OCI-M1 (cell line): ENCODE measurements at places on chromosomes 4 and X.

DNA sequence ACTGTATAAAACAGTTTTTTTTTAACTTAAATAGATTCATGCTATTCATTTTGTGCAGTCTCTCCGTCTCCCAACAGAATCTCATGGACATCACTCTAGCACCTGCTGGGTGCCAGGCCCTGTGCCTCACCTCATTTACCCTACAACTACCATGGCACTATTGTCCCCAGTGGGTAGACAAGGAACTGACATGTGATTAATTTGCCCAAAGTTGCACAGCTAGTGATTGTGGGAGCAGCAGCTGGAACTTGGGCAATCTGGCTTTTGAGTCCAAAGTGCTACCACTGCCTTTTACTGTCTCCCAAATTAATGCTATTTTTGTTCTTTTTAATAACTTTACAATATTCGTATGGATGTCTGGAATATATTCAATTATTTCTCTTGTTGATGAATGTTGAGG, 11.2 kb upstream of the PGRMC2 start:
- no peak for DNase-seq

DNA sequence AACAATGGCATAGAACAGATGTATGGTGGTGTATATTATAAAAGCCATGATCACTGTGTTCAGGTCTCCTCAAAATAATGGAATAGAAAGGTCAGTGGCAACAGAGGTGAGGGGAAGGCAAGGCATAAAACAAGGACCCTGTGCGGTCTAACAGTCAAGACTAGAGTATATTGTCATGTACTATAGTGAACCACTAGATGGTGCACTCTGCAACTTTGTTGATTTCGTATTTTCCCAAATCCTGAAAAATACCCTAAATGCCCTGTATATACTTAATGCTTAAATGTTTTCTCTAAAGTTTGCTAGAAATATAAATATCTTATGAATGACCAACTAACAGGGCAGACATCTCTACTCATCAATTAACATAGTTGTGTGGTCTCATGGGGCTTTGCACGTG, 453.0 kb downstream of the PCDH11X start:
- DNase-seq = peak; percentile 18

DNA sequence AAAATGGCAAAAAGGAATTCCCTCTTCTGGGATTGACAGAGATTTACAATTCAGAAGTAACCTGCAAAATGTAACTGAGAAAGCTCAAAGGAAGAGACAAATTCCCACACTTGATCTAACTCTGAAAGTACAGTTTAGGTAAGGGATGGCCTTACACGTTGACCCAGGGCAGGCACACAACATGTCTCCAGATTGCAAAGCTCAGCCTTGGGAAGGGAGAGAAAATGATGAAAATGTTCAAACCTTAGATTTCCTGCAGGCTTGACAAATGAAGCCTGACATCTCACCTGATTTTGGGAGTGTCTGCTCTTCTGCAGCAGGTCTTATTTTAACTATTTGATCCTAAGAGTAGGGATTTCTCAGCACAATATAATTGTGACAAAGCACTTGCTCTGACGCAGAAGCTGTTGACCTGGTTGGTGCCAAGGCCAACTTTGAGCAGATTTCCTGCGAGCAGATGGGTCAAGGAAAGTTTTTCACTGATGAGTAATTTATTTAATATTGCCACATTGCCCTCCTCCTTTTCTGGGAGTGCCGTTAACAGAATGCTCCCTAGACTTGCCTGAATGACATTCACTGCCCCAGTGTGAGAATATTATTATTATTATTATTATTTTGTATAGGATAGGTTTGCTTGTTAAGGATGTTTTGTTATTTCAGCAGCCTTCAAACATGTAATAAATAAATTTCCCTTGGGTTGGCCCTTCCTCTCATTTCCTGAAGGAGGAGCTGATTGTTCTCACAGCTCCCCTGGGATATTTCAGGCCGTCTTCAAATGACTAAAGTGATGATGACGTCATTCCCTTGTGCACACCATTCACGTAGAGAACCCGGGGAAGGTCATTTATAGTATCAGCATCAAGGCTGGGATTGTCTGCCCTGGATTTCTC, 157.1 kb downstream of the VEGFC start:
- no peak for DNase-seq

- DNase-seq = no peak
Observed at GRCh38 chr4:23171976-23172375, 479.2 kb downstream of the GBA3 start.

DNA sequence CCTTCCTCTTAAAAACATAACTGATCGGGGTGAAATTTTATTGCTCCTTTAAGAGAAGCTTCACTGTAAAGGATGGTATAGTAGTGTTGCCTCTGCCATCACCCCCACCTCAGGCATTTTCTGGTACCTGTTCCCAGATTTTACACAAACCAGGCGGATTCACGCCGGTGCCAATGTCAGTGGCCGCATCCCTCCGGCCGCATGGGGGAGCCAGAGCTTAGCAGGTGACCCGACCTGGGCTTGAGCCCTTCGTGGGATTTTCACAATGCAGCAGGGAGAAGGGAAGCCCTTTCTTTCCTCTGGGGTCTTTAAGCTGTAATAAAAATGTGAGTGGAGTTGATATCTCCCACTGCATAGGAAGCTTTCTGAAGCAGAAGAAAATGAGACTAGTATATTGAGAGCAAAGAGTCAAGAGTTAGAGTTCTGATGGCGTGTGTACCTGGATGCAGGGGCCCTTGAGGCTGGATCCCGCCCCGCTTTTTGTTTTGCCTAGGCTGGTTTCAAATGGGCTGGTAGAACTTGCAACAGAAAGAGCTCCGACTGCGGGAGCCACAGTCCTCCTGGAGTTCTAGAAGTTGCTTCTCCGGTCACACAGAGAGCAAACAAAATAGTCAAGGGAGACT, 59.4 kb downstream of the POLR2B start:
- peak; percentile 76 for DNase-seq

DNA sequence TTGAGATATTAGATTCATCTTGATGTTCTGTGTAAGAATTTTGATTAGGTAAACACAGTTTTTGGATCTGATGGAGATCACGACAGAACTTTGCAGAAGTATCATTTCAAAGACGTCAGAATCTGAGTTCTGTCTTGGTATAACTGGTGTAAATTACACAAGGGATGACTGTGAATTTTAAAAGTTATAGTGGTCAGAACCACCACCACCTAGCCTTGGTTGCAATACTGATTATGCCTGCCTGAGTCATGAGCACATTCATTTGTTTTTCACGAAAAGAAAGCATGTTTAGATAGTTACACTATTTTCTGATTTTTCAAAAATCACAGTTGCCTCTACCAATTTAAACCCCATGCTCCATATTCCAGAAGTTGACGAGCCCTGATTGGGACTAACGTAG, 54.8 kb downstream of the ZFX start:
- no peak for DNase-seq

DNA sequence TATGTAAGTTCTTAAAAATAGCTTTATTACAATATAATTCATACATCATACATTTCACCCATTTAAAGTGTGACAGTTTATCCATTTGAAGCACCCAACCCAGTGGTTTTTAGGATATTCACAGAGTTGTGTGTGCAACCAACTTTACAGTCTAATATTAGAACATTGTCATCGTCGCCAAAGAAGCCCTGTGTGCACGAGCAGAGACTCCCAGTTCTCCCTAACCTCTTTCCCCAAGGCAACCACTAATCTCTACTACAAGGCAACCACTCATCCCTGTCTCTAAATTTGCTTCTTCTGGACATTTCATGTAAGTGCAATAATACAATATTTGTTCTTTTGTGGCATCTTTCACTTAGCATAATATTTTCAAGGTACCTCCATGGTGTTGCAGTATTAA, 47.7 kb downstream of the CLDN22 start:
- no peak for DNase-seq

GRCh38 chrX:109774706-109775105, 41.6 kb upstream of the ACSL4 start:
- peak; percentile 61 for DNase-seq

GRCh38 chr4:100268789-100269188, 78.5 kb upstream of the DDIT4L start:
- no peak for DNase-seq

DNA sequence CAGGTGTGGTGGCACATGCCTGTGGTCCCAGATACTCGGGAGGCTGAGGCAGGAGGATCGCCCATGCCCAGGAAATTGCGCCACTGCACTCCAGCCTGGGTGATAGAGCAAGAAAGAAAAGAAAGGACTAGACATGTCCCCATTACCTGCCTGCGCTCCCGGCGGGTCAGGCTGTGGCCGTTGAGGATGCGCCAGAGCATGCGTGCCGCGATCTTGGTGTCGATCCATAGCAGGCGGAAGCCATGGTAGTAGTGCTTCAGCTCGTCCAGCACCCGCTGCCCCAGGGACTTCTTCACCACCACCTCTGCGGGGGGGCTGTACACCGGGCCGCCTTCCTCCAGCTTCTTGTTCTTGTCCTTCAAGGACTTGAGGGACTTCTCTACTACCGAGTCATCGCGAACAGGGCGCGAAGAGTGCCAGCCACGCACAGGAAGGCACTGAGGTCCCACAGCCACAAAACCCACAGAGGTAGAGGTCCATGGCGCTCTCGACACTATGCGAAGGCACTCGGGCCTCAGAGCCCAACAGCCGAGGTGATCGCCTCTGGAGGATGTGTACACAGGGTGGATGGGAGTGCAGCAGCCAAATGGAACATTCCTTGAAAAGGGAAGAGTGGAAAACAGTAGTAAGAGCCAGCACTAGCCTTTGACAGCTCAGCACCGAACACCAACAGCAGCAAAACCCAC, 14.6 kb downstream of the LETM1 start:
- DNase-seq = no peak

DNA sequence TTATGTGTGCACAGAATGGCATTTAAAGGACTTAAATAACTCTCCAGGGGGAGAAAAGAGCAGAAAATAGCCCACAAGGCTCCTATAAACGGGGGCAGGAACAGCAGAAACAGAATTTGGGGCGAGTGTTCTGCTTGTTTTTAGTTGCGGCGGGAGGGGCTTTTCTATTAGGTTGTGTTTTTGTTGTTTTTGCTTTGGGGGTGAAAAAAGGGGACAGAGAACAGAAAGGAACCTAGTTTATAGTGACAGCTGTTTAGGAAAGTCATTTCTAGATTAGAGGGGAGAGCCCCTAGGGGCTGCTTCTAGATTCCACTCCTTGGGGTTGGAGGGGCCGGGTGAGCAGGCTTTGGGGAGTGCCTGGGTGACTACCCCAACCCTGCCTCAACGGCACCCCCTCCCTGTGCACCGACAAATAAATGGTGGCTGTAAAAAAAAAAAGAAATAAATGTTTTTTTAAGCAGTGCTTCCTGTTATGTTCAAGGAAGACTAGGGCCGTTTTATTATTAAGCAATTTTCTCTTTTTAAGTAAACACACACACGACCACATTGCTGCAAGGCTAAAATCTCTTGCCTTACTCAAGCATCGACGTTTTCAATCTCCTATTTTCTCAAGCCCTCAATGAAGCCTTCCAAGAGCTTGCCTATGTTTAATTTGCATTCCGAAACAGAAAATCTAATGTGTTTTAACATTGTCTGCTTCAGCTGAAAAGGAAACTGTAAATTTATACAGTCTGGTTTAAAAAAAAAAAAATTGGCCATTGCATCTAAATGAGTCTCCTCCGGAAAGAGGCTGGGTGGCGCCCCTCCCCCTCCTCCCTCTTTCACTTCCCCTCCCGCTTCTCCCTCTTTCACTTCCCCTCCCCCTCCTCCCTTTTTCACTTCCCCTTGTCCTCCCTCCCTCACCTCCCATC, 123.3 kb upstream of the TBL1X start:
- peak; percentile 76 for DNase-seq

- DNase-seq = no peak
Observed at GRCh38 chr4:98674404-98675173, 16.2 kb upstream of the TSPAN5 start.

DNA sequence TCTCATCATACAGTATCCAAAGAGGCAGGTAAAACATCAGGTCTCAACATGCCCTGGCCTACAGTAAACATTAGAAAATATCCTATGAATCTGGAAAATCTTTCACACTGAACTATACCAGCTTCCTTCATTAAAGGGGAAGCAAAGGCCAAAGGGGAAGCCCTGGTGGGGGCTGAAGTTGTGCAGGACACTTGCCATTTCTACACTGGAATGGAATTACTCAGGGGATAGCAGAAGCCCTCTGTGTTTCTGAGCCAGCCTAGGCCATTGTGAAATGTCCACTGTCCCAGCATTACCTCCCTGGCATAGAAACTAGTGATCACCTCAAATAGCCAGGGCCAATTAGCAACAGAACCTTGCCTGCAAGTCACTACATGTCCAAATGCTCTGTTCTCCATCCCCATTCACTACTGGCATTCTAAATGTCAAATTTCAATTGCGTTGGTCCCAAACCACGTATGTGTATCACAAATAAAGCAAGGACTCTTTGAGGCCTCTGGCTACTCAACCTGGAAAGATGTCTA, 429.9 kb downstream of the AFF2 start:
- no peak for DNase-seq

GRCh38 chrX:69257499-69258127, 92.4 kb upstream of the PJA1 start:
- no peak for DNase-seq

DNA sequence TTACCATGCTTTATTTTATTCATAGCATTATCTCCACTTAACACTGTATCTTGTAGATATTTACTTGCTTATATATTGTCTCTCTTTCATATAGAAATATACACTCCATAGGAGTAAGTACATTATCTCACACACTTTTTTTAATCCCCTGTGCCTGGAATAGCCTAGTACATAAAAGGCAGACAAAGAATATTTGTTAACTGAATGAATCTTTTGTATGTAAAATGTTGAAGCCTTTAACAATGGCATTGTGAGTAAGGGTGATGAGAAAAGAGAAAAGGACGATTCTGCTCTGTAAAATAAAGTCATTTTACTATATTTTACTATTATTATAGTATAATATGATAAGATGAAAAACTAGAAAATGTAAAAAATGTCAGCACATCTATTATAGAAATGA, 97.7 kb upstream of the PDHA2 start:
- no peak for DNase-seq

DNA sequence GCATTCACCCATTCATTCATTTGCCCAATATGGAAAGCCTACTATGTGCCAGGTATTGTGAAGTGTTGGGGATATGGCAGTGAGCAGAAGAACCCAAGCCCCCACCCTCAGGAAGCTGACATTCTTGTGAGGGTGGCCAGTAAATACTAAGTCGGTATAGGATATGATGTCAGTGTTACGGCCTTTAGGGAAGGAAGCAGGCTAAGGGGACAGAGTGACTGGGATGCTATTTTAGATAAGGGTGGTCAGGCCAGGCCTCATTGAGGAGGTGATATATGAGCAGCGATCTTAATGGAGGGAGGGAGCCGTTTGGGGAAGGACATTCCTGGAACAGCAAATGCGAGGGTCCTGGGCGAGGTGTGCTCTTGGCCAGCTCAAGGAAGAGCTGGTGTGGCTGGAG, 2.0 kb downstream of the ATP6AP1 start:
- peak; percentile 54 for DNase-seq
